NCI-H187 (cell line): ENCODE measurements at places on chromosomes 11 and 22.

DNA sequence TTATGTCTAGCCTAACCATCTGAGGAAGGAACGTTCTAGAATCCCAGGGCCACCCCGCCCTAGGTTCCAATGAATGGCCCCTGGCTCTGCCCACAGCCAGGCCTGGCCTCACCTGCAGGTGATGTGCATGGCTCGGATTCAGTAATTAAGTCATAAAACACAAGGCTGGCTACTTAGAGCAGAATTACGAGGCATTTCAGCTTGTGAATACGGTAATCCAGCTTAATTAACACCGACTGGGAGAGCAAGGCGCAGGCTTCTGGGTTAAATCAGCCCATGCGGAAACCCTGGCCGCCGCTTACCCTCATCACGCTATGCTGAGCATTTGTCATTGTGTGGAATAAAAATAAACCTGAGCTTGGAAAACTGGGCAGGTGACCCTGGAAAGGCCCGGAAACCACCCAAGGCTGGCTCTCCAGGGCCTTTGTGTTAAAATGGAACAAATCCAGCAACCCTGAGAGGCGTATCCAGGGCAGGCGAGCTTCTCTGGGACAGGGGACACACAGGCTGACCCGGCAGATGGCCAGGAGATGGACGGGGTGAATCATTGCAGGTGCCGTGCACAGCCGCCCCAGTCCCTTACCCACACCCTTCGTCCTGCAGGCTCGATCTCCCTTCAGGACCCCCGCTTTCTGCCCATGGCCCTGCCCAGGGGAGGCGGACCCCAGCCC is 220.2 kb downstream of the CTTN start:
- DNase-seq: no peak

- no peak for DNase-seq
These were observed 128.8 kb downstream of the SGSM3 start for GRCh38 chr22:40499209-40499623.

- no peak for DNase-seq
These were observed 5.4 kb downstream of the MYO18B start for GRCh38 chr22:25747245-25747944.

- no peak for DNase-seq
These were observed 54.0 kb downstream of the UVRAG start for GRCh38 chr11:75868990-75869389.

DNA sequence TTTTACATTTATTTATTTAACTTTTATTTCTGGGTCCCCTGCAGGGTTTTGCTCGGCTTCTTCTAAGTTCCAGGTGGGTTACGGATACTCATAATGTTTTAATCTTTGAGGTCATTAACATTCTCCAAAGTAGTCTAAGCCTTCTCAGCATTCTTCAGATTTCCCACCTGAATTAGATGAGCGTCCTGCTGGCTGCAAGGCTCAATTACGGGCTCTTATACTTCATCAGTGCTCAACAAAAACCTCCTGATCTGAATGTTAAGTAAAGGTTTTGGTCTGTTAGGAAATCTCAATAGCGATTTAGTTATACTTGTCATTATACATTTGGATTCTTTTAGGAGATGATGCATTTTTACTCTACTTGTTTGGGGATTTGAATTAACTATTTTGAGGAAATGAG is 27.3 kb upstream of the NFRKB start:
- DNase-seq: no peak

DNA sequence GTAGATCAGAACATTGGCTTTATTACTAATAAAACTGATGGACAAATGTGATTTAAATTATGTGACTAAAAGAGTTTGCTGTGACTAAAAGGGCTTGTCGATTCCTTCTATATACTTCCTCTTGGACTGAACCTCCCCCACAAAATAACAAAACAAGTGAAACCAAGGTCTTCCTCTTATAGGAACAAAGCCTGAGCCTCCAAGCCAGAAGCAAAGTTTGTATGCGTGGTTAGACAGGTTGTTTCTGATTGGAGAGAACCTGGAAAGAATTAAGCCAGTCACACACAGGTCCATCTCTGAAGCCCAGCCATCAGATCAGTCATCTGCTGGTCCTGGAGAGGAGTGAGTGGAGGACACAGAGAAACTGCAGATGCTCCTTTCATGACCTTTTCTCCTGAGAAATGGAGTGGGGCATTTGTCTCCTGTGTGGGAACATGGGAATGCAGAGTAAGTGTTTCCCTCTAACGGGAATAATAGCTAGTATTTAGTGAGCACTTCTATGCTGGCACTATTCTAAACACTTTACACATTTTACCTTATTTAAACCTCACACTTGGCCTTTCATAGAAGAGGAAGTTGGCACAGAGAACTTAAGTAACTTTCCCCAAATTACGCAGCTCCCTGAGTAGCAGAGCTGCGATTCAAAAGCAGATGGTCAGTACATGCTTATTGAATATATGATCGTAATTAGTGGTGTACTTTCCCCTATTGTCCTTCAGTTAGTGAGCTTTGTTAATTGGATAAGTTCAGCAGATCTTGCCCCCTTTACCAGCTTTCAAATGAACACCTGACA is 77.1 kb downstream of the UVRAG start:
- no peak for DNase-seq

- DNase-seq: no peak
These were observed 13.8 kb upstream of the NXPE4 start for GRCh38 chr11:114609429-114609828.

- no peak for DNase-seq
These were observed 76.9 kb downstream of the DKK3 start for GRCh38 chr11:11931461-11932055.

GRCh38 chr22:27075028-27075678 is 417.8 kb downstream of the MIAT start:
- no peak for DNase-seq

GRCh38 chr11:130162733-130163132 is 3.2 kb downstream of the ST14 start:
- DNase-seq: no peak
